Activated naive CD4-positive, alpha-beta T cell treated with anti-CD3 and anti-CD28 coated beads for 36 hours (primary cell): ENCODE measurements at places on chromosomes 6 and 20. TPM values are rescaled to one million over a fixed set of nuclear protein-coding genes. Genes with fewer than 3 reads are reported as not detected.

DNA sequence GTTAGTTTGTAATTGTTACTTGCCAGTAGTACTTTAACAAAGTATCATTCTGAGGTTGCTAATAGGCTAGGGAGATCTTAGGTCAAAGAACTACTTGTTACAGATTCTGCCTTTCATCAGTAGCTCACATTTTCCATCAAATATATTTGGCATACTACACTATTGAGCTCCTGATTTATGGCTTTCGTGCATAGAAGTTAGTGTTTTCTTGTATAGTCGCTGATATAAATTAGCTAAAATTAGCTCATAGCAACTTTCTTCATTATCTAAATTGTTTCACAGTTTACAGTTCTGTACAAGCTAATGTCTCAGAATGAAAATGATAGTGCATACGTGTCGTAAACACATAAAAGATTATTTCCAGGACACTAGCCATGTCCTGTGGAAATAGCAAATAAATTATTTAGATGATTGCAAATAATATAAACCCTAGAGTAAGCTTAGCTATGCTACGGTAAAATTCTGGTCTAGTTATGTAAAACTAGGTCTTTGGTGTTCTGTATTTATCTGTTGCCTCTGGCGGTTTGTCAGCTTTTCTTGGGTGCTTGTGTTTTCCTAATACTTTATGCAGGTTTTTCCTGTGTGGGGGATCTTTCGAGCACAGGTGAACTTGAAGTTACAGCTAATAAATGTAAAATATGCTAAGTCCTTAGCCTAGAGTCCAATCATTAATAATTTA is 15.1 kb downstream of the PDE7B start:
- DNase-seq = no peak

- no peak for DNase-seq
These were observed 327.0 kb downstream of the C6orf118 start for GRCh38 chr6:164982389-164982788.

The TRDN gene
- total RNA-seq = not detected

DNA sequence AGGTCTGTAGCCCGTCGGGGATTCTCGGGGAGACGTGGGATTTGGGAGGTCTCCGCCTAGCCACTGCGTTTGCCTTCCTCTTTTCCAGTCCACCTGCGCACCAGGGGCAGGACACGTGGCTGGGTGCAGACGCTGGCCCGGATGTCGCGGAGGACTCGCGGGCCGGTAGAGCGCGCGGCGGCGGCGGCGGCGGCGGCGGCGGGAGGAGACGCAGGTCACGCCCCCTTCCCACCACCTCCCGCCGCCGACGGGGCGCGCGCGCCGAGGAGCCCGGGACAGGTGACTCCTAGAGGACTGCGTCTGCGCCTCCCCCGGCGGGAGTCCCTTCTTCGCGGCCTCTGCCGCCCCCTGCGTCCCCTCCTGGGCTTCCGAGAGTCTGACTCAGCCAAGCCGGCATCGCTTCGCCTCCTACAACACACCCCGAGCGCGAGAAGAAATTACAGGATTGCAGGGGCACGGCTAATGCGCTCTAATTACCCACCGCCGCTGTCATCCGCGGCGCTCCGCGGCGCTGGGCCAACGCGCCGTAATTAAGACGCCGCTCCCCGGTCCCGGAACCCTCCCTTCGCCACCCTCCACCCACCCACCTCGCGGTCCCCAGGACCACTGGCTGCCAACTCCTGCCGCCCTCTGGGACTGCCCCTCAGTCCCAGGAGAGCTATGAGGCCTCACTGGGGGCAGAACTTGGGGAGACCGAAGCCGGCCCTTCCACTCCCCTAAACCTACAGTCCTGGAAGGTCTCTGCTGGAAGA is 124.5 kb downstream of the MRPL14 start:
- peak; percentile 81 for DNase-seq
